Breast epithelium (tissue), 4 donors: ENCODE measurements at places on chromosomes 3 and 15. TPM values are rescaled to one million over a fixed set of nuclear protein-coding genes. Genes with fewer than 3 reads are reported as not detected.

LRTM1 gene
- total RNA-seq: not detected

THPO gene
- 0.64 TPM for total RNA-seq

DNA sequence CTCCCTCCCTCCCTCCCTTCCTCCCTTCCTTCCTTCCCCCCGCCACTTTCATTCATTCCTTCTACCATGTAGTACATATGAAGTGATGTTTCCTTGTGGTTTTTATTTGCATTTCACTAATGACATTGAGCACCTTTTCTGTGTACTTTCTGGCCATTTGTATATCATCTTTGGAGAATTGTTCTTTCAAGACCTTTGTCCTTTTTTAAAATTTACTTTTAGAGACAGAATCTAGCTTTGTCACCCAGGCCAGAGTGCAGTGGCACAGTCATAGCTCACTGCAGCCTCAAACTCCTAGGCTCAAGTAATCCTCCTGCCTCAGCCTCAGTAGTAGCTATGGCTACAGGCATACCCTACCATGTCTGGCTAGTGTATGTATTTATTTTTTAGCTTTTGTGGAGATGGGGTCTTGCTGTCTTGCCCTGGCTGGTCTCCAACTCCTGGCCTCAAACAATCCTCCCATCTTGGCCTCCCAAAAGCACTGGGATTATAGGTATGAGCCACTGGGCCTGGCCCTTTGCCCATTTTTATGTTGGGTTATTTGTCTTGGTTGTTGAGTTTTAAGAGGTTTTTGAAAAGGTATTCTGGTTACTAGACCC is 42.0 kb upstream of the CTDSPL2 start:
- no peaks in the 10 kb centered on the region for H3K27me3 ChIP-seq
- DNase-seq: no peak
- no peak overlapping the region for H3K27ac ChIP-seq
- H3K36me3 ChIP-seq: no peaks in the 10 kb centered on the region
- no peak overlapping the region for H3K4me3 ChIP-seq
- H3K4me1 ChIP-seq: no peaks in the 10 kb centered on the region

GRCh38 chr15:94083467-94084052 is 147.8 kb upstream of the MCTP2 start:
- H3K4me3 ChIP-seq: no peak overlapping the region
- no peaks in the 10 kb centered on the region for H3K27me3 ChIP-seq
- no peaks in the 10 kb centered on the region for H3K36me3 ChIP-seq
- no peaks in the 10 kb centered on the region for H3K4me1 ChIP-seq
- DNase-seq: no peak

- no peak for DNase-seq
- H3K27ac ChIP-seq: no peak overlapping the region
- H3K4me1 ChIP-seq: no peaks in the 10 kb centered on the region
These were observed 22.5 kb downstream of the TOPAZ1 start for GRCh38 chr3:44264146-44264545.

GRCh38 chr3:50246517-50246954 is 10.5 kb downstream of the GNAI2 start:
- H3K27ac ChIP-seq: peak overlapping the region; percentile 98
- peak overlapping the region; percentile 79 for H3K4me3 ChIP-seq
- peaks cover 30% of the 10 kb centered on the region for H3K4me1 ChIP-seq
- H3K27me3 ChIP-seq: no peaks in the 10 kb centered on the region
- H3K36me3 ChIP-seq: no peaks in the 10 kb centered on the region
- DNase-seq: no peak

DNA sequence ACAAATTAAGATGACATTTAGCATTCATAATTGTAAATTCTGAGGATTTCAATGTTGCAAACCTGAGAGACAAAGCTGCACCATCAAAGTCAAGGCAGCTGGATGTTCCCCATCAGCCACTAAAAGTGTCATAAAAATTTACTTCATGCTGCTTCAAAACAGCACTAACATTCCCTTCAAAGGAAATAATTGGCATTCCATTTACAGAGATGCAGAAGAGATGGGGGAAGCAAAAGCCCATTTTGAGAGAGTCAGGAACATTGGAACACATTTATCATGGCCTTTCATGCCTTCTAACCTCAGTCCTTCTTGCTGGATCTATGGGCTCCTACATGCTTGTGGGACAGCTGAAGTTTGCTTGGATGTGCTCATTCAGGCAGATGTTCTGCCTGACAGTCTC is 6.4 kb upstream of the TMEM158 start:
- no peak for DNase-seq
- H3K4me3 ChIP-seq: no peak overlapping the region
- no peaks in the 10 kb centered on the region for H3K4me1 ChIP-seq
- H3K27ac ChIP-seq: no peak overlapping the region
- H3K27me3 ChIP-seq: no peaks in the 10 kb centered on the region
- no peaks in the 10 kb centered on the region for H3K36me3 ChIP-seq
